ENCODE measurements at places on chromosomes 2 and 18.

- no peak for DNase-seq
These were observed 256.4 kb upstream of the FBXO11 start for GRCh38 chr2:48162742-48163141.

GRCh38 chr2:220876080-220876824 is 695.9 kb downstream of the EPHA4 start:
- DNase-seq, result no peak

- DNase-seq, result no peak
These were observed 9.8 kb downstream of the WDR43 start for GRCh38 chr2:28904295-28904694.

DNA sequence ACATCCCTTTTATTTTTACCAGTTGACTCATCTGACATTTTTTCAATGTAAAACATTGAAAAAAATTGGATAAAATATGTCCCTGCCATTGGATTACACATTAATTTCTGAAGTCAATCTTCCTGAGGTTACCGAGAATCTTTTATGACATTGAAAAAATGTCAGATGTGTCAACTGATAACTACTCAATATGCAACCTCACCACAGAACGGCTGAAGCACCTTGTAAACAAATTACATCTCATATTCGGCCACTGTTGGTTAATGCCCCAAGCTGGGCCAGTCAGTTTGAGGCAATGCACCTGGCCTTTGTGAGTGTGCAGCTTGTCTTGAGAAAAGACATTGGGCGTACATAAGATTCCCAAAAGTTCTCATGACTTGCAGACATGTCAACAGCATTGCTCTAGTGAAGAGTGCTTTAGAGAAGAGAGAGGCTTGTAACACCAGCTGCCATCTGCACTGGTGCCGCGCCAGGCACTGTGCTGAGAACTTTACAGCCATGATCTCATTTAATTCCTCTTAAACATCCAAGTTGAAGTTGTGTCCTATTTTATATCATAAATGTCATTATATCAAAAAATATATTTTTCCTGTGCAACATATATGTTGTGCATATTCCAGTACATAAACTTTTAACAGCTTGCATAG is 112.7 kb upstream of the SLC35G4 start:
- DNase-seq, result no peak

DNA sequence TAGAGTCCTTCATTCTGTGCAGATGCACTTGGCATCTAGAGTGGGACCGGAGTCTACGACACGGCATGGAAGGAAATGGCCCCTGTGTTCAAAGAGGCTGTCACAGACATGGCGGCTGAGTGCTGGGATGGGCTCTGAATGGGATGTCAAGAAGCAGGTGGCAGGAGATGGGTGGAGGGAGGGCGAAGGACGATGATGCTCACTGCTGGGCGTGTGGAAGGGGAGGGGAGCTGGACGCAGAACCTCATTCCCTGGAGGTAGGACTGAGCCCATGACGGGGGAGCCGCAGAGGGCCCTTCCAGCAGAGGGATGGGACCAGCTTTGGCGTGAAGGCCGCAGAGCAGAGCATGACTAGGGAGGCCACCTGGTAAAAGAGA is 18.8 kb upstream of the ALPI start:
- DNase-seq, result no peak

GRCh38 chr18:68056936-68057335 is 540.4 kb upstream of the DSEL start:
- no peak for DNase-seq

DNA sequence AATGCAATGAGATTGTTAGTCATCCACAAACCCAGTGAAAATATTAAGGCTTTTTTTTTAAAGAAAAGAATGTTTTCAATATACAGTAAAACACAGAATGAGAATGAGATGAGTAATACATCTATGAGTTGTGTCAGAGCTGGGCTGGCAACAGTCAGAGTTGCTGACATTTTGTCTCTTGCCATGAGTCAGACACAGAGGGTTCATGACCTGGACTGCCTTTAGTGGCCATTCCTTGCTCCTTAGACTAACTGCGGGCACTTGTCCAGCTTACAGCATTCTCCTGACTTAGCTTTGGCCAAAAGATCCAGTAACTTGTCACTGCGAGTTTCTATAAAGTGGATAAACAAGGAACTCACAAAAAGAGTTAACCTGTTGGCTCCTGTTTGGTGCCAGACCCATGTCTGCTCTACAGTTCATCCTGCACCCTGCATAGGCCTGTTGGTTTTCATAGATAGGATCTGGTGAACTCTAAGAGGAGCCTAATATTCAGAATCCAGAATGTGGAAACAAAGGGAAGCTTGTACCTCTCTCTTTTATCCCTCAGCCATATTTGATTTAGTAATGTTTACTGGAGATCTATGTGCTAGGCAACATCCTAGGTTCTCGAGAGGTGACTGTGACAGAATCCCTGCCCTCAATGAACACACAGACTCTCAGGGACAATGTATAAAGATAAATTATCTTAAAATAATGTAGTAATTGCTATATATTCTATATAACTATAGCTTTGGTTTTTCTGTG is 391.5 kb upstream of the VWC2L start:
- no peak for DNase-seq

DNA sequence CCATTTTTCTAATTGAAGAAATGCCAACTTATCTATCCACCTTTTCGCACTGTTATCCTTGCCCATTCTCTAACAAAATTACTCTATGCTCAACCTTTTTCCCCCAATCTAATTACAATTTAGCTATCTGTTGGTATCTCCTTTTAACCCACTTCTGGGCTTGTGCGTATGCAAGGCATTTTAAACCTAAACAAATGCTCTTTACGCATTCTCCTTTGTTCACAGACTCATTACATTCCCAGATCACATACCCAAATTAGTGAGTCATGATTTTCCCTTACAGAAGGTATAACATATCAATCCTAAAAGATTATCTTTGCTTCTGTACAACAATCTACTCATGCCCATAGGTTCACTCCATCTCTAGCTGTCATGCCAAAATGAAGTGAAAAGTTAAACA is 71.7 kb upstream of the LYPD1 start:
- no peak for DNase-seq
